ENCODE measurements at places on chromosomes 16 and 17.
A peak's percentile ranks its signal among the peaks of the same experiment; 100 is the strongest.

DNA sequence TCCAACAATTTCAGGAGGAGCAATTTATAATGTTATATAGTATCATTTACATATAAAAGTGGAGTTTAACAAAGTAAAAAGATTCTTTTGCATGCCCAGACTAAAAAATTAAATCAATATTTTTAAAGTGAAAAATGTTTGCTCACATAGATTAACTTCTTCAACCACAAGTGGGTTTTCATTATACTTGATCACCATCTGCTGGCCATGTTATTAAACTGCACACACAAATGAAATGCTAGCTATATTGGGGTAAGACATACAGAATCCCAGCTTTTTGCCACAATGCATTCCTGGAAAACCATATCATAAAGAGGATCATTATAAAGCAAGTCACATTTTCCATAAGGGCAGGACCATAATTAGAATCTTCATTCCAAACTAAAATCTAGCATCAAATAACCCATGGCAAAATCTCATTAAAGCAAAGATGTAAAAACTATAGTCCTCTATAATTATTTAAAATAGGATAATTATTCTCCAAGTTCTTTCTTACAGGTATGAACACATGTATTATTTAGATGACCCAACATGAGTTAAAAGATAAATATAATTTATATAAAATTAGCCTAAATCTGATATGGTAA is 26.3 kb downstream of the CEP112 start:
- no peak for DNase-seq

DNA sequence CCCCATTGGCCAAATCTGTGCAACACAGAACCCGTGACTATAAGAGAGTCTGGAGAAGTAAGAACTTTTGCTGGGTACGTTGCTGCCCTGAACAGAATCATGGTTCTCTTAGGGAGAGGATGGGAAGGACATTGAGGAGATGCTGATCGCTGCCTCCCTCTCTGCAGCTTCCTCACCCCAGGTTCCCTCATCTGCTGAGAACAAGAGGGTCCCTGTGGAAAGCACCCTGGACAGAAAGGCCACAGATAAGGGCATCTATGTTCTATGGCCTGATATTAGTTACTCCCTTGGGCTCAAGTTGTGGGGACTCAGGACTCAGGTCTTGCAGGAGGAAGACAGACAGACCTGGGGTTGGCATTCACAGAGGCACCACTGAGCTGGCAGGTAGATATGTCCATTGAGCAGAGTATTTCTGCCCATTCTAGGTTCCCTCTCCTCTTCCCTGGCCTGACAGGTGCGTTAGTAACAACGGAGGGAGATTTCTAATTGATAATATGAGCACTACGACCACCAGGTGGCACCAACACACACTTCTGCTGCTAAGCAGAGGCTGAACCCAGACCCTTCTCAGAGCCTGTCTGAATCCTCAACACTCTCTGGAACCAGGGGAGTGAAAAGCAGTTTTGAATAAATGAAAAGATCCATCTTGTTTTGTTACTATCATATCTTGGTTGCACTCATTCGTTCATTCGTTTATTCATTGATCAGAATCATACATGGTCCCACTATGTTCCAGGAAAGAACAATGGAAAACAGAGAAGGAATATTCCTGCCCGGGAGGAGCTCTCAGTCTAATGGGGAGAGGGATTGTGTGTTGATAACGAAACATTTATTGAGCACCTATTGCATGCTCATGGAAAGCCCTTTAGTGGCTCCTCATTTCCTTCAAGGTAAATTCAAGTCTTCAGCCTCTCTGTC is 56.4 kb downstream of the SLC6A2 start:
- peak; percentile 32 for DNase-seq

DNA sequence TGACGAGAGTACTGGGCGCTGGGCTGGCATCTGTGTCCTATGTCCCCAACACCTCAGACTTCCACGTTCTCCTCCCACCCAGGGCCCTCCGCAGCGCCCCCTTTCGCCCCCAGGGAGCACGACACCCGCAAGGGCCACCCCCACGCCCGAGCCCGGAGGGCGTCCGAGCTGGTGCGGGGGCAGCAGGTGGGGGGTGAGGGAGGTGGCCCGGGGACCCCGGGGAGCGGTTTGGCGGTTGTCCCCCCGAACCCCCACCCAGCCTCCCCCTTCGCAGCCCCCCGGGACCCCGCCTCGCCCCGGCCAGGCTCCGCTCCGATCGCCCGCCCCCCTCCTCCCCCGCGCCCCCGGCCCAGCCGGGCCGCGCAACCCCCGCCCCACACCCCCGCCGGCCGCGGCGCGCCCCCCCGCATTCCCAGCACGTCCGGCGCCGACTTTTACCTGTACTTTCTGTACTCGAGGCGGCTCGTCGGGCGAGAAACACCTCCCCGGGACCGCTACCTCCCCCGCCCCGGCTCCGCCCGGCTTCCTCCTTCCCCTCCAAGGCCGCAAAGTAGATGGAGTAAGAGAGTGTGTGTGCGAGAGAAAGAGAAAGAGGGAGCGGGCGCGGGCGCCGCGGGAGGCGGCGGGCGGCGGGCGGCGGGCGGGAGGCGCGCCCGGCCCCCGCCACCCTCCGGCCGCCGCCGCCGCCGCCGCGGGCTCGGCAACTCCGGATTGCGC is 901 bp downstream of the CDYL2 start:
- no peak for DNase-seq

DNA sequence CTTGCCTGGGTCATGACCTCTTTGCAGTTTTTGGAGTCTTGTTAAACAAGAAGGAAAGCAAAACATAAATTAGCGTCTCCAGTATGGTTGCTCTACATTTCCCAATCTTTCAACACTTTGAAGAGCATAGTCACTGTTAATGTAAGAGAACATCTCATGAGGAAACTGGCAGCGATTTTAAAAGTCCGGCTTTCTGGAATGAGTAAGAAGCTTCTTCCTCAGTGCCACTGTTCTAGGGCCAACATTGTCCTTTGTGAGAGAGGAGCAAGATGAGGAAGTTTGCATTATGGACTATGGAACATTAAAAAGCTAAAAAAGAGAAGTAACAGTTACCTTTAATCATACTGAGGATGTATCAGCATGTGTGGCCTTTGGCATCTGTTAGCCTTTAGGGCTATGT is 73.1 kb downstream of the WNT3 start:
- no peak for DNase-seq

GRCh38 chr17:77072670-77073069 is 68.1 kb upstream of the SEC14L1 start:
- DNase-seq = no peak

- no peak for DNase-seq
Observed at GRCh38 chr16:19432429-19432828, 14.7 kb downstream of the TMC5 start.

- DNase-seq = no peak
Observed at GRCh38 chr17:58285422-58285810, 4.7 kb upstream of the MPO start.

- DNase-seq = no peak
Observed at GRCh38 chr16:51286272-51286671, 135.2 kb upstream of the SALL1 start.

- no peak for DNase-seq
Observed at GRCh38 chr17:39845052-39845846, 18.9 kb downstream of the IKZF3 start.

DNA sequence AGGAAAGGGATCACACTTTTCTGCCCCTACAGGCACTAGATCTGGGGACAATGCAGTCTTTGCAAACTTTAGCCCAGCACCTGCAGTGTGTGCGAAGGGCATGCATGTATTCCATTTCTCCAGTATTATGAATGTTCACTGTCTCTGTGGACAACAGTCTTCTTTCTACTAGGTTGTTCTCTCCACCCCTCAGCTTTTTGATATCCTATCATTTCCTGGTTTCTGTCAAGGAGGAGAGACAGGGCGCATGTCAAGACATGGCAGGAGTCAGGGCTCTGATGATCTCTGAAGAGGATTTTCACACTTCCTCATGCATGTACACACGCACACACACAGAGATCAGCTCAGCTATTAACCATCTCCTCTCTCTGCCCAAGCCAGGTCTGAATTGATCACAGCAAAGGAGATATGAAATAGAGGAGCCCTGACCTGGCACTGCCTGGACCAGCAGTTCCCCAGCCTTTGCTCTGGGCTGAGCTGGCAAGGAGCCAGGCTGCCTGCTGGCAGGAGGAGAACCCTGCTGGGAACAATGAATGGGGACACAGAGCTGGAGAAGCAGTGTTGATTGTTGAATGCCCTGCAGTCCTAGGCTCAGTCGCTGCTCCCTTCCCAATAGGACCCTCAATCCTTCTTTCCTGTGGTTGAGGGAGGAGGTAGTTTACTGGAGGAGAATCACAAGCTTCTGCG is 2.6 kb downstream of the GPR179 start:
- DNase-seq = no peak

GRCh38 chr17:67980456-67980855 is 15.8 kb downstream of the C17orf58 start:
- no peak for DNase-seq

DNA sequence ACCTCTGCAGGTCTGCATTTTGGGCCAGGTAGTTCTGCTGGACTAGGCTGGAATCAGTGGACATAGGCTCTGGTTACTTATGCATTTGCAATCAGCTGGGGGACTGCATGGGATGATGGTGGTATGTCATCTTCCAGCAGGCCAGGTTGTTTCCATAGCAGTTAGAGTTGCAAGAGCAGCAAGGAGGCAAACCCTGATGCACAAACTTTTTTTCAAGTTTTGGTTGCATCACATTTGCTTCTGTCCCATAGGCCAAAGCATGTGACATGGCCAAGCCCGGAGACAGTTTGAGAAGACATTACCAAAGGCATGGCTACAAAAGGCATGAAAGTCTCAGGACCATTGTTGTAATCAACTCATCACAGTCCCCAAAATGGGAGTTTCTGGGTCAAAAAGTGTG is 58.2 kb downstream of the PRKCB start:
- DNase-seq = no peak

DNA sequence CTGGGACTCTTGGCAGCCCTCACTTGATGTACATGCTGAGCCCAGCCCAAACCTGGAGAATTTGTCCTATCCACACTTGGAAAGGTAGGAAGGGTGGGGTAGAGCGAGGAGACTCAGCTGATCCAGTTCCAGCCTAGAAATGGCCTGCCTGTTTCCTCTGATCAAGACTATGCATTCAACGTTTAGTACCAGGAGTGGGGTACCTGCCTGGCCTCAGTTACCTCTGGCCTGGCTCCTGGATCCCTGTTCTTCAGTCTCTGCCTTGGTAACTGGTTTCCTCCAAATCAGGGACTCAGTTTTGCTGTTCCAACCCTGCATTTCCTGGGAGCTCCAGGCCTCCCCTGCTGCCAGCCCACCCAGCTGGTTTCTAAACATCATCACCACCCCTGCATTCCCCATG is 233.5 kb downstream of the GSG1L start:
- DNase-seq = no peak

DNA sequence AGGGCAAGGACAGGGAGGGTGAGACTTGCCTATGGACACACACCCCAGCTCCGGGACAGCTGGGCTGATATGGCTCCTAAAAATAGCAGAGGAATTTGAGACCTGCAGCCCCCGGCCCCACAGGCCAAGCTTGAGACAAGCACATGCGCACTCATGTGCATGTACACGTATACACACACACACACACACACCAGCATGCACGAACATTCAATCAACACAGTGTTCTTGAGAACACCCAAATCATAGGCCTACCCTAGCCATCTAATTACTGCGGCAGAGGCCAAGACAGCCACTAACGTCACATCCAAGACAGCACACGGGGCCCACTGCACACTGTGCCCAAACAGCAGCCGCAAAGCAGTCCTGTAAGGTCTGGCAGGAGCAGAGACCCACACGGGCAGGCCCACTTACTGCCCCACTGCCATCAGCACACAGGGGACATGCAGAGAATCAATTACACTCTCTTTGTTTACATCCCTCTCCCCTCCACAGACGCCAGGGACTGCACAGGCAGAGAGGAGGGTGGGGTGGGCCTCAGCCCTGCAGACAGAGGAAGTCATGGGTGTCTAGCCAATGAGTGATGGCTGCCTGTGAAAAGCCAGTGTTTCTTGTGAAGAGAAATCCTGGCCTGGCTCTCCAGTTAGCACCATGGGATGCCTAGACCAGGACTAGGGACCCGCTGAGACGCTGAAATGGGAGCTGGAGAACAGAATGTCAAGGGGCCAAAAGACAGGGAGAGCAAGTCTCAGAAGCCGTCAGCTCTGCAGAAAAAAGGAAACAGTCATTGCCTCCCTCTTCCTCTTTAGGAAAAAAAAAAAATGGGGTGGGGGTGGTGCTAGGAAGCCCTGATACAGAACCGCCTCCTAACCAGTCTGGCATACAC is 39.3 kb downstream of the MYO18A start:
- no peak for DNase-seq

- DNase-seq = no peak
Observed at GRCh38 chr17:74892013-74892841, 1.2 kb downstream of the FADS6 start.

DNA sequence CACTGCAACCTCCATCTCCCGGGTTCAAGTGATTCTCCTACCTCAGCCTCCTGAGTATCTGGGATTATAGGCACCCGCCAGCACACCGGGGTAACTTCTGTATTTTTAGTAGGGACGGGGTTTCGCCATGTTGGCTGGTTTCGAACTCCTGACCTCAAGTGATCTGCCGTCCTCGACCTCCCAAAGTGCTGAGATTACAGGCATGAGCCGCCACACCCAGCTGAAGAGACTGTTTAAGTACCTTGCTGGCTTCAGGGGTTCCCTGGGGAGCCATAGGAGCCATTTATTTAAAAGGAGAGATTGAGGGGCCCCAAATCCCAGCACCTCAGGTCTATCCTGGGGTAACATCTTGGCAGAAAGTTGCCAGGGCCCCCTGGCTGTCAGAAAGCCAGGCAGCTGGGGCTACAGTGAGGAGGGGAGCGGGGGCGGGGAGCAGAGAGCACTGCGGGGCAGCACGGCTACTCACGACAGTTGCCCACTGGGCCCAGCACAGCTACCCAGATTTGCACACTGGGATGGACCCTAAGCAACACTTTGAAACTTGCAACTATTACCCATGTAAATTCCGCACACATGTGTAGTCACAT is 1.6 kb downstream of the SNAI3 start:
- no peak for DNase-seq

GRCh38 chr17:32992321-32993033 is 830 bp downstream of the SPACA3 start:
- no peak for DNase-seq

DNA sequence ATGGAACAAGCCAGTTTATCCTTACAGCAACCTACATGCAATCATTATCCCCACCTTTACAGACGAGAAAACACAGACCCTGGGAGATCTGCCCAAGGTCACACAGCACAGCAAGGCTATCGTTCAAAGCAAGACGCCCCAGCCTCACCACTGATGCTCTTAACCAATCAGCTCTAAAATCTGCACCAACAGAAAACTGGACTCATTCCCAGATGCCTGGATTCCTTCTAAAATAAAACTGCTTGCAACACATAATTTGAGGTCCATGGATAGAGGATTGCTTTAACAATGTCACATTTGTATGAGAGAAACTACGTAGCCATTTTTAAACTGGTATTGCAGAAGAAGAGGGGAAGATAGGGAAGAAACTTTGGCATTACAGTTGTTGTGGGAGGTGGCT is 6.8 kb downstream of the COTL1 start:
- DNase-seq = no peak

Data from stimulated activated CD4-positive, alpha-beta T cell treated with anti-CD3 and anti-CD28 coated beads, Interleukin-12 subunit alpha, Interleukin-12 subunit beta, amount 100 ng/mL, for 24 hours (primary cell).